Stimulated activated CD4-positive, alpha-beta T cell treated with anti-CD3 and anti-CD28 coated beads, TNF-alpha, amount 100 ng/mL, for 4 hours (primary cell): ENCODE measurements at places on chromosomes 16 and 17.
A peak's percentile ranks its signal among the peaks of the same experiment; 100 is the strongest.

GRCh38 chr16:31008551-31008950 lies 1.9 kb downstream of the STX1B start:
- no peak for DNase-seq

GRCh38 chr17:78154903-78155811 lies 9.0 kb downstream of the C17orf99 start:
- no peak for DNase-seq

GRCh38 chr17:69884356-69884755 lies 190.7 kb upstream of the KCNJ16 start:
- DNase-seq: no peak

DNA sequence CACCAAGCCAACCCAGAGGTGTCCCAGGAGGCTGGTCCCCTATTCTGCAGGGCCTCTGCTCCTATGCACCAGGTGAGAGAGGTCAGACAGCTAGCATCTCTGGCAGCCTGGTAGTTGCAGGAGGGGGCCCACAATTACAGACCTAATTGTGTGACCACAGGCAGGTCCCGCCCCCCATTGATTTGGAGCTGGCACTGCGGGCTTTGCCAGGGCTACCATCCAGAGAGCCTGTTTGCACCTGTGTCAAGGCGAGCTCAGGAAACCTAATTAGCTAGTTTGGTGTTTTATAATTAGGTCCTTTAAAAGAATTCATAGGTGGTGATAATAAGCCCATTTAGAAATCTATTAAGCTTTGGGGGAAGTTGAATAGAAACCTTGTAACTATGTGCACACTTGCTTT lies 90.2 kb downstream of the MRM1 start:
- no peak for DNase-seq

DNA sequence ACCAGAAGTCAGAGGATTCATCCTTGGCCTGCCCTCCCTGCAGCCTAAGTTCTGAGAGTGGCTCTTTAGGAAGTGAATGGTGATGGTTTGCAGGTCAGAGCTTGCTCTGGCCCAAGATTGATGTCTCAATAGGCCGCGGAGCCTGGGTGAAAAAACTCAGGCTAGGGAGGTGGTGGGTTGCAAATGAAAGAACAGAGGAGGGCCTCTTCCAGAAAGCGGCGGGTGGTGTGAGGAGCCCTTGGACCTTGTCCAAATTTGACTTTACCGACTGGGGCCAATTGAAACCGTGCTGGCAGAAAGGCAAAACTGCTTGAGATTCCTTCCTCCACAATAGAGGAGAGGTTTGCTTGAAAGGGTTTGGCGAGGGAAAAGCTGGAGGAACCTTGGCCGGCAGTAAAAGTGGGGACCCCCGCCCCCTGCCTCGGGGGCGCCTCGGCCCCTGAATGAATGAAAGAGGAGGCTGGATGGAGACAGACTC lies 331.3 kb downstream of the SEC14L1 start:
- no peak for DNase-seq

DNA sequence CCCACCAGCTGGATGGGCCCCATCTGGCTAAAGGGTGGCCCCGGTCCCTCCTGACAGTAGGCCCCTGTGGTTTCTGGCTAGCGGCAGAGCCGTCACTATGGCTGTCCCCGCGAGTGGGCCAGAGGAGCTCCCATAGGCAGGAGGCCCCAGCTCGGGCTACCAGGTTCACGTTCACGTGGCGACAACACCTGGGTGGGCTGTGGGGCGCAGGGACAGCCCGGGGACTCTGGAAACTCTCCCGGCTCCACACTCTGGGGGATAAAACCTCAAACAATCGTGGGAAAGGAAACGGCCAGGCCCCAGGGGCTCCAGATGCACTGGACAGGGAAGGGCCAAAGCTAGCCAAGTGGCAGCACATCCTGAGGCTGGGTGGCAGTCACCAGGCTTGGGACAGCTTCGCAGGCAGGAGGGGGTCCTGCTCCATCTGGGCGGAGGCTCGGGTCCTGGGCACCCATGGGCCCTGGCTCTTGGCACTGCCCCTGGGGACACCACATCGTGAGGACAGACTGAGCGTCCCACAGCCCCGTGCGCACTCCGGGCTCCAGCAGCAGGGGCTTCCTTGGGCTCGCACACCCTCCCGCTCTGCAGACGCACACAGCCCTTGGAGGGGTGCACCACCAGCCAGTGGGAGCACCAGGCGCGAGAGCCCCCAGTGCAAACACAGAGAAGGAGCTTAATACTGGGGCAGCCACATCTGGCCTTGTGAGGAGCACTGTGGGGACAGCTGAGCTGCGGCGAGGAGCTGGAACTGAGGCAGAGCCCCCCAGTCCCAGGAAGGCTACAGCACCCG lies 4.4 kb downstream of the RNF166 start:
- no peak for DNase-seq

- DNase-seq: no peak
Measured at GRCh38 chr17:39229274-39229913, 3.6 kb upstream of the STAC2 start.

DNA sequence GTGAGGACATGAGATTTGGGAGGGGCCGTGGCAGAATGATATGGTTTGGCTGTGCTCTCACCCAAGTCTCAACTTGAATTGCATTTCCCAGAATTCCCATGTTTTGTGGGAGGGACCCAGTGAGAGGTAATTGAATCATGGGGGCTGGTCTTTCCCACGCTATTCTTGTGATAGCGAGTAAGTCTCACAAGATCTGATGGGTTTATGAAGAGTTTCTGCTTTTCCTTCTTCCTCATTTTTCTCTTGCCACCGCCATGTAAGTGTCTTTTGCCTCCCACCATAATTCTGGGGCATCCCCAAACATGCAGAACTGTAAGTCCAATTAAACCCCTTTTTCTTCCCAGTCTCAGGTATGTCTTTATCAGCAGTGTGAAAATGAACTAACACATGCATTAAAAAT lies 40.6 kb downstream of the CCT6B start:
- no peak for DNase-seq

DNA sequence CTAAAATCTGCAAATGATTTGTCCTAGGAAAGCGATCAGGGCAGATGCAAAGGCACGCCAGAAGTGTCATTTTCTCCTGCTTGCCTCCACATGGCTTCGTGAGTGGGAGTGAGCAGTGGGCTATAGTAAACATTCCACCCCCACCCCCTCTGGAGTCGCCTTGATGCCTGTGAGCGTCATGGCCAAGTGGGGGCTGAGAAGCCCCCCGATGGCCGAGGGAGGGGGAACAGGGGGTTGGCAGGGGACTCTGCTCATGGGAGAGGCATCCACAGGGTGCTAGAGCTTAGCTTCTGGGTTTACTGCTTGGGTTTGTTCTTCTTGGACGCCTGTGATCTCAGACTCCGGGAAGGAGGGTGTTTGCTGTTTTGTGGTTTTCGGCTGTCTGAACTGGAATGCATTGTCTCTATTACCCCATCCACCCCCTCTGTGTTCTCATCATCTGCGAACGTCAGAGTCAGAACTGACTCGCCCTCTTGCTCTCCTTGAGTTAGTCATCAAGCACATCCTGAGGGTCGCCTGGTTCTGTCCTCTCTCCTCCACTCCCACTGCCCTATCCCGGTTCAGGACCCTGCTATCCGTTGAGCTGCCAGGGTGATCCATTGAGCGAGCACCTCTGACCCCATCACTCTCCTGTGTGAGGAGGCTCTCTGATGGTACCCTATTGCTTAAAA lies 15.4 kb downstream of the TNS4 start:
- peak; percentile 22 for DNase-seq

- DNase-seq: no peak
Measured at GRCh38 chr17:65730711-65731169, 169.3 kb upstream of the AXIN2 start.

DNA sequence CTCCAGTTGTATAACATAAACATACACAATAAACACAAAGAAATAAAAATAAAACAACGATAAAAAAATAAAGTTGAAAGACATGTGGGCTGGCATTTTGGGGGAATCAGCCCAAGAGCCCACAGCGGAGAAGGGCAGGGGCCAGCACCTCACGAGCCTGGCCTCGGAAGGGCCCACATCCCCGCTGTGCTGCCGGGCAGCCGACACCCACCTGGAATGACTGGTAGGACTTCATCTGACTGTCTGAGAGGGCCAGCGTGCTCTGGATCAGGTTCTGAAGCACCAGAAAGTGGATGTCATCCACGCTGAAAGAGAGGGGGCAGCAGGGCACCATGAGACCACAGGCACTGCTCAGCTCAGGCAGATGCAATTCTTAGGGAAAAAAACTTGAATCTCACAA lies 73.5 kb downstream of the GTF3C1 start:
- no peak for DNase-seq

DNA sequence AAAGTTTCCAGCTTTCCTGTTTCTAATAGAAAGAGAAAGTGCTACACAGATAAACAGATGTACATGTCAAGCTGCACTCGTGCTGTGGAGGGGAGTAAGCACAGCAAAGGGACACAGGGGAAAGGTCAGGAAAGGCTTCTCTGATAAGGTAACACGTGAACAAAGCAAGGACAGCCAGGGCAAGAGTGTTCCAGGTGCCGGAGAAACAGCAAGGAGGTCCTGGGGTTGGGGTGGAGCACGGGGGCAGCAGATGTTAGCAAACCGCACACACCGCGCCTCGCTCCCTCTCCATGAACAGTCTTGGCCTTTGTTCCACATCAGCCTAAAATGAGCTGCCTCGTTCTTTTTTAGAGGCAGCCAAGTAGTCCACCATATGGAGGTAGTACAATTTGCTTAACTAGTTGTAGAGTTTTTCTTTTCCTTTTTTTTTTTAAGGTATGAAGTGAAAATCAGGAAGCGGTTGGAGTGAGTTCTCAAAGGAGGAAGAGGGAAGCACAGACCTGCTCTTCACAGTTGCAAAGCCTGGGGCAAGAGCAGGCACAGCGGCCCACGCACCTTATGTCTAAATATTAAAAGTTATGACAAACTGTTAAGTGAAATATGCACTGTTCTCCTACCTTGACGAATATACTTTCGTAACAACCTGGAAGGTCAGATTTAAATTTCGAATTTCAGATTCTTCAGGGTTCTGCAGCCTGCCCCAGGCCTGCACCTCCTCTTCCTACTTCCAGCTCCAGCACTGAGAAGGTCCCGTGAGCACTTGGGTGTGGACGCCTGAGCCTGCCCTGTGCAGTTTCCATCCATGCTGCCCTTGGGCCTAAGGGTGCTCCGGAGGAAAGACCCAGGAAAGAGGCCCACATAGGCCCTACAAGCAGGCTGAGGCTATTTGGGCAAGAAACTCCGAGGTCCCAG lies 41.5 kb upstream of the RPH3AL start:
- DNase-seq: no peak

GRCh38 chr17:65670667-65671371 lies 109.4 kb upstream of the AXIN2 start:
- DNase-seq: no peak

- no peak for DNase-seq
Measured at GRCh38 chr17:81232616-81233241, 6.1 kb downstream of the TEPSIN start.

- no peak for DNase-seq
Measured at GRCh38 chr17:80492343-80493136, 16.1 kb upstream of the NPTX1 start.

- DNase-seq: no peak
Measured at GRCh38 chr17:80345841-80346497, 69.0 kb upstream of the ENDOV start.

DNA sequence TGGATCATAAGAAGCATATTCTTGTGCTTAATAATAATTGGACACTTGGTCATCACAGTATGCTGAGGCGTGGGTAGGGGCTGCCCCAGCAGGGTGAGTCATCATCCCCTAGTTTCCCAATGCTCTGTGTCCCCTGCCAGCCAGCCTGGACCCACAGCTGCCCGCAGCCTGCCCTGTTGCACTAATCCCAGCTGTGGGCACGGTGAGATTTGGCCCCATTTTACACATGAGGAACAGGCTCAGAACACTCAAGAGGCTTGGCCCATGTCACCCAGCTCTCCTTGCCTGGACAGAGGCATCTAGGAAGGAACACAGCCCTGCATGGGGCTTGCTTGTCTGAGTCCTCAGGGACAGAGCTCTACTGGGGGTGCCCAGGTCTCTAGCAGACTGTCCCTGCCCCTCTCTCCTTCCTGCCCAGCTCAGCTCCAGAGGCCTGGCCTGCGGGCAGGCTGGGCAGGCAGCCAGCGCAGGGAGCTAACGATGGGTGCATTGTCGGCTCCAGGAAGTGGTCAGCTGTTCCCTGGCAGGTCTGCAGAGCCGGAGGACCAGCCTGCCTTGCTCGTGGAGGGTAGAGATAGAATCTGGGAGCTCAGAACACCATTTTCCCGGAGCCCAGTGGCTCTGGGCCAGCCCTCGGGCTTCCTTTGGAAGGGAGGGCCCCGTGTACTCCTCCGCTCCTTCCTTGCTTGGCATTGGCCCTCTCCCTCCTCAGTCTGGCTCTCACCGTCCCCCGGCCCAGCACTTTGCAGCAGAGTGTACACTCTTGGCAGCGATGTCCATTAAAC lies 189.4 kb downstream of the RAB11FIP4 start:
- DNase-seq: no peak

DNA sequence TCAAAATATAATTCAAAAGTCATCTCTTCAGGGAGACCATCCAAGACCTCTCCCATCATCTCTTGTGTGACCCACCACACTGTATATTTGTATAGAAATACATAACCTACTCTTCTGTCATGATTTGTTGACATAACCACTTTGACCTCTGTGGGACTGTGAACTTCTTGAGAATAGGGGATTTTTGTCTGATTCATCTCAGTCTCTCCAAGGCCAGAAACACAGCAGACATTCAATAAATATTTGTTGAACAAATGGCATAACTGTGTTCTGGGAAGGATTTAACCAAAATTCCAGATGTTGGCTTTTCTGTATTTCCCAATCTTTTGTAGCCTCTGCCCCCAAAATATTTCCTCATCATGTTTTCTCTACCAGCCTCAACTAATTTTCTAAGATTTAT lies 169.7 kb downstream of the CDH11 start:
- DNase-seq: no peak

- no peak for DNase-seq
Measured at GRCh38 chr17:16905593-16906191, 66.2 kb downstream of the TNFRSF13B start.

GRCh38 chr17:41548844-41549595 lies 20.9 kb upstream of the KRT19 start:
- DNase-seq: peak; percentile 63

DNA sequence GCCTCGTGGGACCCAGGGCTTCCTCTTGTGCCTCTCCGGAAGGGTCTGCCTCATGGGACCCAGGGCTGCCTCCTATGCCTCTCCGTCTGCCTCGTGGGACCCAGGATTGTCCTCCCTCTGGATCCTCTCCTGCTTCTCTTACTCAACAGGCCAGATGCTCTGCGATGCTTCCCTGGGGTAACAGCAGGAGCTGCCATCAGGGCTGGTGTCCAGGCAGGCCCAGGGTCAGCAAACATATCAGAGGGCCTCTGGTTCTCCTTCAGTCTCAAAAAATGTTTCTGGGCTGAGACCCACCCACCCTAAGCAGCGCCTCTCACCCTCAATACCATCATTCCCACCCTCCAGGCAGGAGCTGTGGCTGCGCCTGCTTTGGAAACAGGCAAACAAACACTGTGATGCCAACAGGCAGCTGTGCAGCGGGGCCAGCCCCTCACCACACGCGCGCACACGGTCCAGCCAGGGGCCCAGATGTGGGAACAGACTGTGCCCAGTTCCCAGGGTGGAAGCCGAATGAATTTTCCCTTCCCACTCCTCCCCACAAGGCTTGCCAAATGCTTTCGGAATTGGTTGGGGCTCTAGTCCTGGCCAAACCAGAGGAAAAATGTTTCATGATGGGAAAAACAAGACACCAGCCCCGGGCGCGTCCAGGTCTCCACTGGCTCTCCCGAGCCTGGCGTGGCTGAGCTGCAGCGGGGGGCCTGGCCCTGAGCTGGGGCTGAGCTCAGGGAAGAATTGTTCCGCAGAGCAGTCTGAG lies 11.3 kb downstream of the TIMM22 start:
- no peak for DNase-seq

- DNase-seq: no peak
Measured at GRCh38 chr16:22278441-22279230, 18.6 kb upstream of the POLR3E start.
